ENCODE measurements at places on chromosomes 6 and 20. TPM values are rescaled to one million over a fixed set of nuclear protein-coding genes. Genes with fewer than 3 reads are reported as not detected.

DNA sequence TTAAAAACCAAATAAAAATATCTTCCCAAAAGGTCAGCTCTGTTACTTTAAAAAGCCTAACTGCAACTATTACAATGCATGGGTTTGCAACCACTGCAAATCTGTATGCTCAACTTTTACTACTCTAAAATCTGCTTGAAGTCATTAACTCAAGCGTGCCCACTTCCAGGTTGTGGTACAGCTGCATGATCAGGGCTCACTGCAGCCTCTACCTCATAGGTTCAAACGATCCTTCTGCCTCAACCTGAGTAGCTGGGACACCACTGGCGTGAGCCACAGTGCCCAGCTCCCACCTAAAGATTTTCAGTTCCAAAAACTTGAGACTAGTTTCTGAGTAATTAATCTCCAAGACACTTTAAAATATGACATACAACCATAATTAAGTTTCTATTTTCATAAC lies 8.2 kb downstream of the DIDO1 start:
- no peak for DNase-seq

GRCh38 chr20:58340853-58341252 lies 31.3 kb downstream of the RAB22A start:
- no peak for DNase-seq

- DNase-seq = no peak
Measured at GRCh38 chr20:19211661-19212468, 577 bp upstream of the SLC24A3 start.

- DNase-seq = no peak
Measured at GRCh38 chr6:167684276-167685104, 142.2 kb upstream of the AFDN start.

Gene HSPA1L
- 3.5 TPM for total RNA-seq

DNA sequence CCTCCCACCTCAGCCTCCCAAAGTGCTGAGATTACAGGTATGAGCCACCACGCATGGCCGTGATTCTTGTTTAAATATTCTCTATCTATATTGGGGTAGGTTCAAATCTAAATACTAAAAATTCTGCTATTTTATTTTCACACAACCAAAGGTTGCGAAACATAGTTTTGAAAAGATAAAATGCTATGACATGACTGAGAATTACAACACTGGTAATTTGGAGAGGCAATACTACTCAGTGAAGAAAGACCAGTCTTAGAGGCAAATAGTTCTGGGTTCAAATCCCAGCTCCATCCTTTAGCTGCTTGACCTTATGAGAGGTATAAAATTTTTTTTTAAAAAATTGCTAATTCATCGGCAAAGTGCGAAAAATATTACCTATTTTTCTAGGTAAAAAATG lies 137.0 kb upstream of the PREP start:
- no peak for DNase-seq

Gene ZSCAN12
- total RNA-seq = 4.3 TPM

DNA sequence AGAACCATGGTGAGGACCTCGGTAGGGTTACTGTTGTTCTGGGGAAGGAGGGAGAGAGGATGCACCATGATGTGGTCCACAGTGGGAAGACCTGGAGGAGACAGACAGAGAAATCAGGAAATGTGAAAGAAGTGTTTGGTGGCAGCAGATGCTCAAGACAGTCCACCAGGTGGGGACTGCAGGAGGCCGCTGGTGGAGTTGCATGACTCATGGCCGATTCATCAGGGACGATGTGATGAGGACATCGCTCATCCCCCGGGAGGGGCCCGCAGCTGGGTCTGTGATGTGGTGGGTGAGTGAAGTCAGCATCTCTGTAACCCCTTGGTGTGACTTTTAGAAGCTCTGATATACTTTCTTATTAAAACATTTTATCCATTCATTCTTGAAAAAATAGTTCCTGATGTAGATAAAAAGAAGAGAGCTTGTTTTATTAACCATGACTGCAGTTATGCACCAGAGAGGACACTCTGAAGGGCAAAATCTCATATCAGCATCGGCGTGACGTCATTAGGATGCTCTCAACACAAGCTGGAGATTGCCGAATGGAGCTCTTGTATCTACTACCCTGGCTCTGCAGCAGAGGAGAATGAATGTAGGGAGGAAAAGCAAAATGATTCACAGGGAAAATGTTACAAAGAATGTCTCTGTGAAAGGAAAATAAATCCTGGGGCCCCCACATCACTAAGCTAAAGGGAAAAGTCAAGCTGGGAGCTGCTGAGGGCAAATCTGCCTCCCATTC lies 71.2 kb downstream of the RAMACL start:
- DNase-seq = no peak

DNA sequence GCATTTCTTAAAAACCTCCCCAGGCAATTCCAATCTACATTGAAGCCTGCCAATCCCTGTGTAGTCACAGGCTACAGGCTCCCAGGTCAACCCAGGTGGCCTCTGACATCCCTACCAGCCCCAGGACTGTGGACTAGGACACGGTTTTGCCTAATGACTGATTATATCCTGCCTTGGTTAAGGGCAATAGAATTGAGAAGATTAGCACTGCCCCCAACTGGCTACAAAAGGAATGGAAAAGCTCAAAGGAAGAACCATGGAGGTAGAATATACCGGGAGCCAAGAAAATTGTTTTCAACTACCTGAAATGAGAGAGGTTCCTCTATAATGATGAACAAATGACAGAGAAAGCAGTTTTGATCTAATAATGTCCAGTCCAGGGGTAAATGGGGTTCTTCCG lies 421.1 kb upstream of the AGPAT4 start:
- DNase-seq = no peak

Gene GPR63
- 1.6 TPM for total RNA-seq

DNA sequence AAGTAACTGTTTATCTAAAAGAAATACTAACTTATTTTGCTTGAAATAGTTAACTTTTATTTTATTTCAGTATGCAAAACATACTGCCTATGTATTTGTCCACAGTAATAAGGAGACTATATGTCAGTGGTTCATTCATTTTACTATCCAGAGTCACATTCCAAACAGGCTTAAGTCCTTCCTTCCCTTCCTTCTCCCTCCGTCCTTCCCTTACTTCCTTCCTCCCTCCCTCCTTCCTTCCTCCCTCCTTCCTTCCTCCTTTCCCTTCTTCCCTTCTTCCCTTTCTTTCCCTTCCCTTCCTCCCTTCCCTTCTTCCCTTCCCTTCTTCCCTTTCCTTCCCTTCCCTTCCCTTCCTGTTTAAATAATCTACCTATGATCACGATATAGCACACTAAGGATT lies 899.2 kb downstream of the EYS start:
- no peak for DNase-seq

DNA sequence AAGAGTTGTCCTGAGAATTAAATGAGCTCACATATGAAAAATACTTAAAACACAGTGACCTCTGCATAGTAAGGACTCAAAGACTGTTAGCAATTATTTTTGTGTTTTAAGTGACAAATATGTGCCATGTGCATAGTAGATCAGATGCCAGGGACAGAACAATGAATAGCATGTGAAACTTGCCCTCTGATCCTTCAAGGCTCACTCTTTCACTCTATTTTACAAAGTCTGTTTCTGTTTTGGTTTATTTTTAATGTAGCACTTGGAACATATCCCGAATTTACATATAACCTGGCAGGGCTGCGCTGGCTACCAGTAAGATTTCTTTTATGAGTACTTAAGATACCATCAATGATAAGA lies 135.5 kb upstream of the TNFAIP3 start:
- no peak for DNase-seq

Gene HLA-DRA
- total RNA-seq = 36.6 TPM

Gene PM20D2
- 17.6 TPM for total RNA-seq

- no peak for DNase-seq
Measured at GRCh38 chr6:169804427-169804826, 53.0 kb downstream of the ERMARD start.

DNA sequence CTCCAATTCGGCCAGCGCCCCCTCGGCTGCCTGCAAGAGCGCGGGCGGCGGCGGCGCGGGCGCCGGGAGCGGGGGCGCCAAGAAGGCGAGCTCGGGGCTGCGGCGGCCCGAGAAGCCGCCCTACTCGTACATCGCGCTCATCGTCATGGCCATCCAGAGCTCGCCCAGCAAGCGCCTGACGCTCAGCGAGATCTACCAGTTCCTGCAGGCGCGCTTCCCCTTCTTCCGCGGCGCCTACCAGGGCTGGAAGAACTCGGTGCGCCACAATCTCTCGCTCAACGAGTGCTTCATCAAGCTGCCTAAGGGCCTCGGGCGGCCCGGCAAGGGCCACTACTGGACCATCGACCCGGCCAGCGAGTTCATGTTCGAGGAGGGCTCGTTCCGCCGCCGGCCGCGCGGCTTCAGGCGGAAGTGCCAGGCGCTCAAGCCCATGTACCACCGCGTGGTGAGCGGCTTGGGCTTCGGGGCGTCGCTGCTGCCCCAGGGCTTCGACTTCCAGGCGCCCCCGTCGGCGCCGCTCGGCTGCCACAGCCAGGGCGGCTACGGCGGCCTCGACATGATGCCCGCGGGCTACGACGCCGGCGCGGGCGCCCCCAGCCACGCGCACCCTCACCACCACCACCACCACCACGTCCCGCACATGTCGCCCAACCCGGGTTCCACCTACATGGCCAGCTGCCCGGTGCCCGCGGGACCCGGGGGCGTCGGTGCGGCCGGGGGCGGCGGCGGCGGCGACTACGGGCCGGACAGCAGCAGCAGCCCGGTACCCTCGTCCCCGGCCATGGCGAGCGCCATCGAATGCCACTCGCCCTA lies 963 bp downstream of the FOXF2 start:
- DNase-seq = no peak
